ENCODE measurements at places on chromosomes 13 and 19.

- peak; percentile 19 for DNase-seq
Observed at GRCh38 chr19:12720851-12721655, 2.7 kb downstream of the TNPO2 start.

DNA sequence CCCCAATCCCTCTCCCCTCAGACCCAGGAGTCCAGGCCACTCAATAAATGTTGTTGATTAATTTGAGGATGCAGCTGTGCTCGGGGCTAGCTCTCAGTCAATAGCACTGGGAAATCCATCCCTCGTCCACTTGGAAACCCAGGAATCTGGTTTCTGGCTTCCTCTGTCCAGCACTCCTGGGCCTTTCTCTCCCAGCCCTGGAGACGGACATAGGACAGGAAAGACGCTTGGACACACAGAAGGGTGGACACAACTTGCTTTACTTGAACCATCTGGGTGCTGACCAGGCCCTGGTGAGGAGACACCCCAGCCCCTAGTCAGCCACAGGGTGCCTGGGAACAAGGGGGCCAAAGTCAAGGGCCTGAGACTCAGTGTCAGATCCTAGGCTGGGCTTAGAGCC, 891 bp upstream of the TNNI3 start:
- no peak for DNase-seq

DNA sequence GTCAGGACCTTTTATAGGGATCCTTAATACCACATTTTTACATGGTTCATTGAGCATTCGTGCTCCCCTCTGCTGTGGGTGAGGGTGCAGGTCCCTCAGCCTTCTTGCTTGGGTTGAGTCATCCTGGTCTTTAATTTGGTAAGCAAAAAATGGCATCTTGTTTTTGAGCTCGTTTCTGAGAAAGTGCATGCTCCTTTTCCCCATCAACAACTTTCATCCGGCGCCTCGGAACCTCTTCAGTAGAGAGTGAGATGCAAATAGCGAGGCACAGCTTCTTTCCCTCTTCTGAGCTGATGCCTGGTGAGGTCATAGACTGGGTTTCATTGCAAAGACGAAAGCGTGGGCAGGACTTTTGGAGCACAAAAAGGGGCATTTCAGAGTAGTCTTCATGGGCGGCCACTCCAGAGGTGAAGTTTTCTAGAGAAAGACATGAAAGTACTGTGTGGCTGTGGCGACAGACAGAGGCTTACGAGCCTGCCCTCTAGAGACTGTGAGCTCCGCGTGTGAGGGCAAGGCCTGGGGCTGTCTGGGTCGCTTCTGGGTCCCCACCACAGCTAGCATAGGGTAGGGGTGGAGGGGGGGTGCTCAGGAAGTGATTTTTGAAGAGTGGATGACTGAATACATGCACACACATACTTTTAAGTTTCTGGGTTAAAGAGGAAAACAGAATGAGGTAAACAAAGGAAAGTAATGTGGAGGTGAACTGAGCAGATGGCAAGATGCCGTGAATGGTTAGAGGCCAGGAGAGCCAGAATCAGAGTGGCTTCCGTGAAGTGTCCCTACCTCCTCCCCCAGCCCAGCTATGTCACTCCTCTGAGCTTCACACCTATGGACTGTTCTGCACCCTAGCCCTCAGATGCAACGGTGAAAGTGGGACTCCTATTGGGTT, 44.3 kb downstream of the BBC3 start:
- DNase-seq, result no peak

- DNase-seq, result no peak
Observed at GRCh38 chr13:86870444-86870843, 800.7 kb upstream of the SLITRK5 start.

DNA sequence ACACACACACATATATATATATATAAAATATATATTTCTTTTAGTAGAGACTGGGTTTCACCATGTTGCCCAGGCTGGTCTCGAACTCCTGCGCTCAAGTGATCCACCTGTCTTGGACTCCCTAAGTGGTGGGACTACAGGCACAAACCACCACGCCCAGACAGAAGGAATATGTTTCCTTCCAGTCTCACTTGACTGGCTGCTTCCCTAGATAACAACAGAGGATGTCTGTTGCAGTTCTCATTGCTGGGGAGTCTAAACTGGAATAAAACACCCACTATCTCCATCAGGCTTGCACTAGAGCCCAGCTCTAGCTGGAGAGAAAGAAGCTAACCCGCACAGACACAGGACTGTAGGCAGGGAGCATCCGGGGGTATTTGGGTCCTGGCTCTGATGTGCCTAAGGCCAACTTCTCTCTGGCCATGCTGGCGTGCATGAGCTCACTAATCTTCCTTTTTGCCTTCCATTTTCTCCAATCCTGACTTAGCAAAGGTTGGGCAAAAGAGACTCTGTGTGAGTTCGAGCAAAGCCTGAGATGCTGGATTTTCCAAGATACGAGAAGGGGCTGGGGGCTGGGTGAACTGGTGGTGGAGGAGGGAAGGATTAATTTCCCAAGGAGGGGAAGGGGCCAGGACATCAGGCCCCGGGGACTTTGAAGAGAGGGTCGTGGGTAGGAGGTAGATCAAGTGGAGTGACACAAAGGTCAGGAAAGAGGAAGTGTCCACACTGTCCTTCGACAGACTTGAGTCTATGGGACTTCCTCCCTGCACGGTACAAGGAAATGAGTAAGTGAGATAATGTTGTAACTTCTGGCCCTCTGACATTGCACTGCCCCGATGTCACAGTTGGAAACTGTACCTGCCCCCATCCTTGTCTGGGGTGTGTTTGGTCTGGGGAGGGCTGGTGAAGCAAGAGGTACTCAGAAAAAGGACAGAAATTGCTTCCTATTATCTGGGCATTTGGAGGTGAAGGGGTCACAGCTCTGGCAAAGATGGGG, 22.5 kb upstream of the ALOX5AP start:
- DNase-seq, result no peak

GRCh38 chr19:49212016-49212701, 54.6 kb downstream of the TRPM4 start:
- DNase-seq, result no peak

DNA sequence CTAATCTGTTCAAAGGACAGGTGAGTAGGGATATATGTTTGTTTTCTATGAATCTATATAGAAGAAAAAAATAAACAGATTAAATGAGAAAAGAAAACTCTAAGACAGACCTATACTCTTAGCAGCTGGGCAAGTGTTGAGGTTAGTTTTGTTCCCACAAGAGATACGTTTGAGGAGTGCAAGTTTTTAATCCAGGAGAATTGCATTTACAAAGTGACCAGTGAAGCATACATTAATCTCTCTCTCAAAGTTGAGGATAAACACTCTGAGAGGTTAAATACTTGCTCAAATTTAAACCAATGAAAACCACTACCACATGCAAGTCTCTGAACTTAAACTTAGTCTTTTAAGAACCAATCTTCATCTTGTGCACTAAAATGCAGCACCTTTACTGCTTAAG, 930.5 kb upstream of the MIR17HG start:
- no peak for DNase-seq

GRCh38 chr19:53158119-53158656, 665 bp downstream of the ZNF347 start:
- peak; percentile 20 for DNase-seq

DNA sequence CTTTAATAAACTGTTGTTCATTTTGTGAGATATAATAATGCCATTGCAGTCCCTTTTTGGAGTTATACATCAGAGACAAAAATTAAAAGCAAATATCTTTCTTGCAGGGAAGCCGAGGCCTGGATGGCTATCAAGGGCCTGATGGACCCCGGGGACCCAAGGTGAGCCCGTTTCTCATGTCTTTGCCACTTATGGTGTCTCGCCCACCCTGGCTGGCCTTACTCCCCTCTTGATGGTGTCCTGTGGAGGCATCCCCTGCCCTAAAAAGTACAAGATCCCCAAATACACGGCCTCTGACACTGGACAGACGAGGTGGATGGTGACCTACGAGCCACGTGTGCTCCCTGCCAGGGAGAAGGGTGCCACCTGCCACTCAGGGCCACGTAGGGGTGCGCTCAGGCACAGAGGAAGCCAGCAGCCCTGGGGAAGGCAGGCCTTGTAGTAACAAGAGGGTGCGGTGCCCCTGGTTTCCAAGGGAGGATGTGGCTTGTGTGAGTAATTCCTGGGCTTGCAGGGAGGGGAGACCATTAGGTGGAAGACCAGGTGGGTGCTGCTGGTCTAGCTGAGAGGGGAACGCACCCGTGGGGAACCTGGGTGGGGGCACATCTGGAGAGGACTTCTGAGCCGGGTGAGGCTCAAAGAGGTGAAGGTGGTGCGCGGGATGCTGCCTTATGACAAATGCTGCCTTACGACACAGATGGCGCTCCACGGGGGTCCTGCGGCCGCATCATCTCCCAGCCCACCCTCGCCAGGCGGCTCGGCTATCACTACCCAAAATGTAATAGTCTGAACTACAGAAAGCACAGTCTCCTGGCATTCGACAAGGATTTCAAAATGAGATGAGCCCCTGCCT, 115.6 kb downstream of the RAB20 start:
- no peak for DNase-seq

GRCh38 chr13:36981156-36981743, 17.9 kb downstream of the ALG5 start:
- DNase-seq, result peak; percentile 13

GRCh38 chr19:42111384-42111783, 20.9 kb downstream of the POU2F2 start:
- no peak for DNase-seq

- DNase-seq, result no peak
Observed at GRCh38 chr13:98536729-98537128, 40.2 kb downstream of the STK24 start.

DNA sequence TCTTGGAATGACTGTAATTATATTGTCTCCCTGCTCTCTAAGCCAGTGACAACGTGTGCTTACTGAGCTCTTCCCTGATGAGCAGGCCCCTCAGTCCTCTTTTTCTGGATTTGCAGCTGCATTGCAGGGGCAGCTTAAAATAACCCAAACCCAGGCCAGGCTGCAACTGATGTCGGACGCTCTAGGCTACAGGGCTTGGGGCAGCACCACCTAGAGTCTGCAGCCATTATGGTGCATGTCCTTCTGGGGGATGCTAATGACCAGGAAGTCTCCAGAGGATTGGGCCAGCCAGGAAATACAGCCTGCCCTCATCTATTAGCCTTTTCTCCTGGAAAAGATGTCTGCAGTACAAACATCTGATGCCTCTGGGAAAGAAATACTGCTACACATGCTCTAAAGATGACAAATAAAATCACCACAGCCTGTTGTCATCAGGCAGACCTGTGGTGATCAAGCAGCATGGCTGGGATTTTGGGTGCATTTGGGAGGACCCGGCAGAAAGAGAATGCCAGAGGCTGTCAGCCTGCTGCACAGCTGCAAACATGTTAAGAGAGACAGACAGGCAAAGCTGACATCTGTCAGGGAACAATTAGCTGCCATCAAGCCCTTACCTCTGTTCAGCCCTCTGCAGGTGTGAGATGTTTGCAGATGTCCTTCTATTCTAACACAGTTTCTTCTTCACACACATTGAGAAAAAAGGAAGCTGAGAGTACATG, 51.8 kb downstream of the CCDC70 start:
- no peak for DNase-seq

DNA sequence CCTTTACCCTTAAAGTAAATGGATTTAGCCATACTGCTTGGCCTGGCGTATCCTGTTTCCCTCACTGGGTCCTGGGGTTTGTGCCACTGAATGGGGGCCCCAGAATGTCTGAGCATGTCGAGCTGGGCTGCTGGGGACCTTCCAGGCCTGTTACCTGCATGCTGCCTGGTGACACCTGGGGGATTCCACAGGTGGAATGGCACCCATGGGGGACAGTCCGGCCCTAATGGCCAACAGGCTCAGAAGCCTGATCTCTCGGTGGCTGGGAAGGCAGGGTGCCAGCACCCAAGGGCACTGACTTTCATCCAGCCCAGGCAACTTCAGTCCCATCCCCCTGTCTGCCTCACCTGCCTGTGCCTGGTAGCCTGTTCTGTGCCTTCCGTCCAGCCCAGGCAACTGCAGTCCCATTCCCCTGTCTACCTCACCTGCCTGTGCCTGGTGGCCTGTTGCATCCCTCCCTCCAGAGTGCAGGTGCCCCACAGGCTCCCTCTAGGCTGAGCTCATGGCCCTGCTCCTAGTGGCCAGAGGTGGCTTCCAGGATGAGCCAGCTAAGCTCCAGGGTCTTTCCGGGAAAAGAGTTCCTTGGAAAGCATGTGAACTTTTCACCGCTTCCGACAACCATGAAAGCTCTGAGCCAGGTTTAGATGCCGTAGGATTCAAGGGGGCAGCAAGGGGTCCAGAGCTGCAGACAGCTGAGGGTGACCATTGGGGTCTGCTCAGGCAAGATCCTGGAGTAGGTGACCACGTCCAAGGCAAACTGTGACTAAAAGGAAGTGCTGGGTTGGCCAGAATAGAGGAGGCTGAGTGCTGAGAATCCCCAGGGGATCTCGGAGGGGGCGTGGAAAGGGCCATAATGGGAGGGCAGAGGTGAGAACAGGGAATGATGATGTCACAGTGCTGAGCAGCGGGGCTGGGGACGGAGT, 30.3 kb upstream of the ZNF492 start:
- DNase-seq, result no peak

DNA sequence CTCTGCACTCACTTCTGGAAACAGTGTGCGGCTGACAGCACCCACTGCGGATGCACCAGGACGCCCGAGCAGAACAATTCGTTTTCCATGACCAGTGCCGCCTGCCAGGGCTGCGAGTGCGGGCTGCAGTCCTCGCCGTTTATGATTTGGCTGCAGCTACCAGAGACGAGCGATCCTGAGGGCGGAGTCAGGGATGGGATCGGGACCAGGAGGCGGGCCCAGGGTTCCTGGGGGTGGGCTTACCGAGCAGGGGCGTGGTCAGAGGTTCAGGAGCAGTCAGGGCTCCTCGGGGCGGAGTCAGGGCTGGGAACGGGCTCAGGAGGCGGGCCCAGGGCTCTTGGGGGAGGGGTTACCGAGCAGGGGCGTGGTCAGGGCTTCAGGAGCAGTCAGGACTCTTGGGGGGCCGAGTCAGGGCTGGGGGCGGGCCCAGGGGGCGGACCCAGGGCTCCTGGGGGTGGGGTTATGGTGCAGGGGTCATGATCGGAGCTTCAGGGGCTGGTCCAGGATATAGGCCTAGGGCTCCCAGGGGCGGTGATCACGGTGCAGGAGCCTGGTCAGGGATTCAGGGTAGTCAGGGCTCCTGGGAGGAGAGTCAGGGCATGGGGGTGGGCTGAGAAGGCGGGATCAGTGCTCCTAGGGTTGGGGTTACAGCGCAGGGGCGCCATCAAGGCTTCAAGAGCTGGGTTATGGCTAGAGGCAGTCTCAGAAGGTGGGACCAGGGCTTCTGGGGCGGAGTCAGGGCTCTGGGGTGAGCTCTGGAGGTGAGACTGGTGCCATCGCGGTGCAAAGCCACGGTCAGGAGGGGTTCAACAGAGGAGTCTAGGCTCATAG, 1.7 kb downstream of the KLK4 start:
- DNase-seq, result no peak

GRCh38 chr19:35673121-35673804, 6.9 kb downstream of the UPK1A start:
- no peak for DNase-seq

DNA sequence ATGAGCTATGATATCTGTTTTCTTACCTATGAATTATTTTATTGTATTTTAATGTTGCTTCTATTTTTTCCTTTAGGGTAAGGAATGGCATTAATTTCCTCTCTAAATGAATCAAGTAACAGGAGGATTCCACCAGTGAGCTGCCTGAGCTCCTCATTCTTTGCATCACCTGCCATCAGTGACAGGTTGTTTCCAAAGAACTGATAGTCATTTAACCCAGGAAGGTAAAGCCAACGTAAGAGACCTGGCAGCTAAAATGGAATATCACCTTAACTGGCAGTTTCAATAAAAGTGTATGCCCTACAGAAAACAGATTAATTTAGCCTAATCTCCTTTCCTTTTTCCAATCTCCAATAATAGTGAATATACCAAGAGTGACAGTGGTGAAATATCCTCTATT, 812.0 kb downstream of the SLITRK5 start:
- DNase-seq, result no peak
